Progenitor cell of endocrine pancreas (in vitro differentiated cells): ENCODE measurements at places on chromosomes 3 and 15.
A peak's percentile ranks its signal among the peaks of the same experiment; 100 is the strongest.

- no peak for DNase-seq
Measured at GRCh38 chr3:87867001-87867400, 191.8 kb downstream of the CGGBP1 start.

GRCh38 chr3:13706451-13706850, 157.5 kb downstream of the FBLN2 start:
- DNase-seq, result peak; percentile 0

DNA sequence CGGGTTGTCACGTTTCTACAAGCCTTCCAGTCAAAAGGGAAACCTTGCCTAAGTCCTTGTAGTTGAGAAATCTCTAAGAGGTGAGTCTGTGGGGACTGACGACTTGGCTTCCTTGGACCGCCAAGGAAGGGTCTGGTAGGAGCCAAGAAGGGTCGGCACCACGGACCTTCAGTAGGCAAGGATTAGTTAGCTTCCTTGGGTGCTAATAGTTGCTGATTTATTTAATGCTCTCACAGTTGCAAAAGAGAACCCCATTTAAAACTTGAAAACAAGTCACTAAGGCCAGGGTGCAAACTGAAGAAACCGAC, 361 bp upstream of the LCMT2 start:
- no peak for DNase-seq

GRCh38 chr3:50850639-50851511, 176.1 kb downstream of the DOCK3 start:
- no peak for DNase-seq

DNA sequence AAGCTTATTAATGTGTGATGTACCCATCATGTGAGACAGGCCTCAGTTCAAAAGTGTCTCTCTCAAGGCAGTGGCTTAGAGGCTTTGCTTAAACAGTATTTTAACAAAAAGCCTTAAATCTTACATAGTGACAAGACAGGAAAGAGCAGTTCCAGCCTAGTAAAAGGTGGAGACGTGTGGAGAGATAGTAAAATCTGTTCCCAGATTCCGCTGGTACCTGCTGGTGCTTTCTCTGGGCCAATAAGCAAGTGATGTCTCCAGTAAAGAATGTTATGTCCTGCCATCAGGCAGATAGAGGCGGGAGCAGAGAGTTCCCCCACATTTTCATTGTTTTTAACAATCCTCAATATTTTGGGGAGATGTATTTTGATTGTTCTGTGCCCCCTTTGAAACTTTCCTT, 135.0 kb downstream of the VPS8 start:
- no peak for DNase-seq
